PC-3 (cell line): ENCODE measurements at places on chromosomes 2 and 18.

GRCh38 chr2:37898448-37898847 lies 26.6 kb upstream of the RMDN2 start:
- no peak for DNase-seq

GRCh38 chr2:187299122-187299906 lies 148.7 kb downstream of the CALCRL start:
- DNase-seq, result peak; percentile 27

GRCh38 chr2:39510140-39510539 lies 73.1 kb upstream of the MAP4K3 start:
- no peak for DNase-seq

- DNase-seq, result no peak
Observed at GRCh38 chr2:3667151-3667631, 9.2 kb downstream of the ALLC start.

GRCh38 chr2:128380061-128380889 lies 61.6 kb upstream of the HS6ST1 start:
- no peak for DNase-seq

DNA sequence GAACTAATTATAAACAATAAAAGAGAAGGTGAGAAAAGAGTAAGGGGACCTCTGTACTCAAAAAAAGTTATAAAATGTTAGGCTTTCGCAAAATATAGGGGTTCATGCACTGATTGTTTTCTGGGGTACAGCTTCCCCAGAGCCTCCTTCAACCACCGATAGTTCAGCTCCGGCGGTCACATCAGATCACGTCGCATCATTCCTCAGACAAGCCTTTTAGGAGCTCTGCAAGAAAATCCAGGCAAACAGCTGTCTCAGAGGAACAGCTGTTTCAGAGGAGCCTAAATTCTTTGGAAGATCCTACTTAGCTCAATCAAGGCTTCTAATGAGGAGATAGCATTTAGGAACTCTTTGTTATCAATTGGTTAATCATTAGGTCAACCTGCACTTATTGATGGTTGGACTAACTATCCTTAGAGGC lies 78.7 kb downstream of the MYCN start:
- no peak for DNase-seq

GRCh38 chr18:52537261-52537660 lies 197.3 kb downstream of the DCC start:
- DNase-seq, result no peak

GRCh38 chr18:3212657-3213056 lies 7.1 kb downstream of the MYOM1 start:
- DNase-seq, result no peak

DNA sequence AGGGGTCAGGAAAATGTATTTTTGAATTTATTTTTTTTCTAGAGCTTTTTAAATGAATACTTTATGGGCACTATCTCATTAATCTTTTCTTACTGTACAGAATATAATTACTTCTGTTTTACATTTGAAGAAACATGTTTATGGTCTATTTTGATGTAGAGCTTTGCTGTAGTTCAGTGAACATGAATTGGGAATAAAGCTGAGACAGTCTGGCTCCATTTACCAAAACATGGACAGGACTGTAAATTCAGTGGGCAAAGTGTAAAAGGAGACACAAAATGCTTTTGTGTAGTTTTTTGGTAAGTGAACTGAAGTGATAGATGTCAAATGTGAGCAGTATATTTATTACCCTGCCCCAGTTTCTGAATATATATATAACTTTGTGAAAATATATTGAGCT lies 1298.8 kb upstream of the NXPH2 start:
- DNase-seq, result no peak

- peak; percentile 86 for DNase-seq
Observed at GRCh38 chr2:122063716-122064115, 308.3 kb downstream of the TSN start.
